Left ventricle myocardium superior (tissue), 1 donor: ENCODE measurements at places on chromosomes 12 and 14.

DNA sequence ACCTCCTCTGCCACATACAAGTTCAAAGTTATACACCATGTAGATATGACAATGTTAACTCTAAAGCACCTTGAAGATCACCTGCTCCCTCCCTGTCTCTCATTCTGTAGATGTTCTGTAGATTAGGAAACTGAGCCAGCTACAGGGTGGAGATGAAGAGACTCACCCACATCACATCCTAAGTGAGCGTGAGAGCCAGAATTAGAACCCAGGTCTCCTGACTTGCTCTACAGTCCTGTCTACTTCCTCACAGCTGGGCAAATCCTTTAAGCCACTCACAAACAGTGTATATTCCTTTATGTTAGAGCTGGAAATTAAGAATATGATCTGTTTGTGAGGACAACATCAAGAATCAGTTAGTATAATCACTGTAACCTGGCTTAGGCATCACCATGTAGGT, 1.8 kb downstream of the APPL2 start:
- no peak for DNase-seq

DNA sequence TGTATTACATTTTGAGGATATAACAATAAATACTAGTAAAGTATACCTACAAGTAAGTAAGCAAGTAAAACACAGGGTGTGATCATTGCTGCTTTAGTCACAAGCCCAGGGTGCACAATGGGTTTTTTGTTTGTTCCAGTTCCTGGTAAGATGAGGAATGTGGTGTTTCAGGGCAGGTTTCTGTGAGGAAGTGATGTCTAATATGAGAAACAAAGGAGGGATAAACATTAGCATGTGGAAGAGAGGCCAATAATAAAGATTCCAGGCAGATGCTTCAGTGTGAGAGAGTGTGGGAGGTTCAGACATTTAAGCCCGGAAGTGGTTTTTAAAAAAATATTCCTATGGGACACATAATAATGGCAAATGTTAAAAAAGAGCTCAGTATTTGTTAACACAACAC, 808.1 kb upstream of the USP15 start:
- DNase-seq = no peak

- no peak for DNase-seq
Measured at GRCh38 chr14:56244138-56244789, 126.1 kb downstream of the PELI2 start.

- no peak for DNase-seq
Measured at GRCh38 chr12:62481843-62482540, 15.4 kb downstream of the MON2 start.

- no peak for DNase-seq
Measured at GRCh38 chr12:20507056-20507455, 138.7 kb downstream of the PDE3A start.

DNA sequence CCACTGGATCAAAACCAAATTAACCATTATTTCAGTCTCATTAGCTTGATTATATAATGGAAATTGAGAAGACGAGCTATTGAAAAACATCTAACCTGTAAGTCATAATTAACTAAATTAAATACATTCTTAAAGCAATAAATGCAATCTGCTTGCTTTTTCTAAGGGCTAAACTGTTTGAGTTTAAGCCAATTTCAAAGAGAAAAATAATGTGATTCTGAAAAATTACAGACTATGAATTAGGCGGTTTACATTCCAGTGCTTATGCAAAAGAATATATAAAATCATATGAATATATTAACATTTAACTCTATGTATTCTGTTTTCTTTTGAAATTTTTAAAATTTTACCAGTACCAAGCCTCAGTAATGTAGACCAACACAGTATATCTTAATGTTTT, 1349.4 kb downstream of the FSCB start:
- DNase-seq = no peak

DNA sequence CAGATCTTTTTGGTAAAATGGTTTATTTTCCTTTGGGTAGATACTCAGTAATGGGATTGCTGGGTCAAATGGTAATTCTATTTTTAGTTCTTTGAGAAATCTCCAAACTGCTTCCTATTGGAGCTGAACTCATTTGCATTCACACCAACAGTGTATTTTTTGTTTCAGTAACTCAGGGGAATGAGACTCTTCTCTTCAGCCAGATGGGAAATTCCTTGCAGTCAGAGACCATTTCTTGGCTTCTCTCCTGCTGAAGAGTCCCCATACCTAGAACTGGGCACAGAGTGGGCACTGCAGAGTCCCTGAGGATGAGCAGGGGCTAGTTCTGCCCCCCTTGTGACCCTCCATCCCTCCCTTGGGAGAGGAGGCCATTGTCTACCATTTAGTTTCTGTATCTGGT, 10.8 kb downstream of the SDSL start:
- DNase-seq = no peak

- DNase-seq = no peak
Measured at GRCh38 chr14:65588426-65589140, 176.1 kb downstream of the FUT8 start.

- DNase-seq = peak; percentile 81
Measured at GRCh38 chr12:96193725-96194575, at the start of gene ELK3. TSS of gene ELK3 (plus strand) at chr12:96194375.

GRCh38 chr12:26830783-26831551, 2.0 kb downstream of the ITPR2 start:
- no peak for DNase-seq

DNA sequence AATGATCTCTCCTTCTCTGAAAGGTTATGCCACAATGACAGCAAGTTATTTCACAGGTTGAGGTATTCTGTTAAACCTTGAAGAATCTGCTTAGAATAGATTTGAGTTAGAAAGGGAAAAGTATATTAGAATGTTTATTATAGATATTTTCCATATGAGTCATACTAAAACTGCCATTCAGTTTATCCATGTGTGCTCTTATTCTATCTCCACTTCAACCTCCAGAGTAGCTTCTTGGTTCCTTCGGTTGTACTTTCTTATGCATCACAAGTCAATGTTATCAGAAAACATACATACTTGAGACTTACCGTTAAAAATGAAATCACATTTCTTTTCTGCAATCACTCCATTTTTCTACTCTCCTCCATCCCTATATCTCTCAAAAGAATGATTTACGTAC, 197.7 kb downstream of the BCAT1 start:
- DNase-seq = no peak

GRCh38 chr12:132285991-132286681, 43.3 kb downstream of the GALNT9 start:
- peak; percentile 75 for DNase-seq

DNA sequence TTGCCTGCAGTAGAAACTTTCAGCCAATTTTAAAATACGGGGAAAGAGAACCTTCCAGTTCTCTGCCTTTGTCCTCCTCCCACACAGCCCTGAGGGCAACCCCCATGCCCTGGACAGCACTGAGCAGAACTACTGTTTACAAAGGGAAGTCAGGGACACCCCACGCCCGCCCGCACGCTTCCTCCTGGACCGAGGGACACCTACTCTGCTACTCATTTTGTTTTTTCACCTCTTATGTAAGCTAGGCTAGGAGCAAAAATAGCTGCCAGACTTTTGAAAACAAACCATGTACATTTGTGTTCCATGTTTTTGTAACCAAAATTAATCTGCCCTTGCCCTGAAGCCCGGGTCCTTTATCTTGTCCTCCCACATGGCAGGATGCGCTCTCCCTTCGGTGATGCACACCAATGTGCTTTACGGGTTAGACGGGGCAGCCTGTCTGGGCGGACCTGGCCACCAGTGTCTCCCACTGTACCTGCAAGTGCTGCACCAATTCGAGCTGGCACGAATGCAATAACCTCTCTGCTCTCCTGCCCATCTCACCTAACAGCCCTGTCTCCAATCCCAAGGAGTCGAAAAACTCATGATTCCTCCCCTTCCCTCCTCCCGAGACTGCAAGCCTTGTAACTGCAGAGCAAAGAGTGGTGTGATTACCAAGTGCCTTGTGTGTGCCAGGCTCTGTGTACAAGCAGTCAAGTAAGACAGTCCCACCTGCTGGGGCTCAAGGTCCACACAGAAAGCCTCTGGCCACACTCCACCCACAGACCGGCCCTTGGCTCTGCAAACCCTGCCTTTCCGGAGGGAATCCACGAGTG, 85.2 kb downstream of the CCDC88C start:
- peak; percentile 41 for DNase-seq

- DNase-seq = no peak
Measured at GRCh38 chr12:128783129-128783574, 40.6 kb downstream of the SLC15A4 start.

DNA sequence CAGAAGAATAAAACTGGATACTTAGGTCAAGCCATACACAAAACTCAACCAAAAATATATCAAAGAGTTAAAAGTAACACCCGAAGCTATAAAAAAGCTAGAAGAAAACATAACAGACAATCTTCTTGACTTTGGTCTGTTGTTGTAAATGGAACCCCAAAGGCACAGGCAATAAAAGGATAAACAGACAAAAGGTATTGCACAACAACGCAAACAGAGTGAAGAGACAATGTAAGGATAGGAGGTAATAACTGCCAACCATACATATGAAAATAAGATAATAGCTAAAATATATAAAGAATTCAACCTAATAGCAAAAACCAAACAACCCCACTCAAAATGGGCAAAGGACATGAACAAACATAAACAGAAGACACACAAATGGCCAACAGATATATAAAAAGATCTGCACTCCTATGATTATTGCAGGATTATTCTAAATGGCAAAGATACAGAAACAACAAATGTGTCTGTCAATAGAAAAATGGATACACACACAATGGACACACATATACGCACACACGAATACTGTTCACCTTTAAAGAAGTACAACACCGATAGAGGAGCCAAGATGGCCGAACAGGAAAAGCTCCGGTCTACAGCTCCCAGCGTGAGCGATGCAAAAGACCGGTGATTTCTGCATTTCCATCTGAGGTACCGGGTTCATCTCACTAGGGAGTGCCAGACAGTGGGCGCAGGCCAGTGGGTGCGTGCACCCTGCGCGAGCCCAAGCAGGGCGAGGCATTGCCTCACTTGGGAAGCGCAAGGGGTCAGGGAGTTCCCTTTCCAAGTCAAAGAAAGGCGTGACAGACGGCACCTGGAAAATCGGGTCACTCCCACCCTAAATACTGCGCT, 1137.1 kb downstream of the FSCB start:
- DNase-seq = no peak

DNA sequence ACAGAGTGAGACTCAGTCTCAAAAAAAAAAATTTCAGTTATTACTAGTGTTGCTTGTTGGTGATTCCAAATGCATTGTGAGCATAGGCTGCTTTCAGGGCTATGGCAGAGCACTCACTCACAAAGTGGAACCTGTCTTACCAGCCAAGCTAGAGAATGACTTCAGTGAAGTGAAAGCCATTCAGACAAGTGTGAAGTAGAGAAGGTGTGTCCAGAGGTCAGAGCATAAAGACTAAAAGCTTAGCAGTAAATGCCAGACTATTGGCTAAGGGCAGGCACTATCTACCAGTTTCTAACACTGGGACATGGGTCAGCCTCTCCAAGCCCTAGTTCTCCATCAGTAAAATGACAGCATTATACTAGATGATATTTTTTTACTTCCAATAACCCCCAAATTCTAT, 12.7 kb downstream of the PPP1R36 start:
- DNase-seq = no peak

GRCh38 chr14:67071506-67071905, 117.7 kb upstream of the GARIN2 start:
- no peak for DNase-seq

- DNase-seq = no peak
Measured at GRCh38 chr12:103855896-103856657, 15.0 kb upstream of the NT5DC3 start.

- no peak for DNase-seq
Measured at GRCh38 chr14:95211721-95212504, 54.6 kb upstream of the DICER1 start.

GRCh38 chr12:105166736-105167135, 59.2 kb downstream of the WASHC4 start:
- no peak for DNase-seq

- peak; percentile 82 for DNase-seq
Measured at GRCh38 chr12:459430-460258, at the start of gene B4GALNT3. TSS of gene B4GALNT3 (plus strand) at chr12:459939. CDS start at chr12:460377, 438 bp downstream.

- DNase-seq = no peak
Measured at GRCh38 chr12:104656921-104657320, 200.2 kb downstream of the CHST11 start.

DNA sequence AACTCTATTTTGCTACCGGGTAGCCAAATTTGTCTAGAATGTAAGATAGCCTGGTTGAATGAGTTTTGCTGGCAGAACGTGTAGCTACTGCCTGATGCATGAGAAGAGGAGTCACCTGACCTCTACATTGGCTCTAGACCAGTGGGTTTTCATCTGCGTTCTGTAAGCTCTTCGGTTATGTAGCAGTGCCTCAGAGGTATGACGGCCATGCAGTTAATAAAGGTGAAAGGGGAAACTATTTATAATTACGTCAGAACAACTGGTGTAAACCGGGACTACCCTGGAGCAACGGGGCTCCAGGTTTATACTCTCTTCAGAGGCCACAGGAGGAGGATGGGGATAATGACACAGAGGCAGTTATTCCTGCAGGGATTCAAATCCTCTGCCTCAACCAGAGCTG, 173.4 kb upstream of the KITLG start:
- DNase-seq = no peak

- no peak for DNase-seq
Measured at GRCh38 chr12:40727774-40728483, 35.7 kb downstream of the CNTN1 start.

DNA sequence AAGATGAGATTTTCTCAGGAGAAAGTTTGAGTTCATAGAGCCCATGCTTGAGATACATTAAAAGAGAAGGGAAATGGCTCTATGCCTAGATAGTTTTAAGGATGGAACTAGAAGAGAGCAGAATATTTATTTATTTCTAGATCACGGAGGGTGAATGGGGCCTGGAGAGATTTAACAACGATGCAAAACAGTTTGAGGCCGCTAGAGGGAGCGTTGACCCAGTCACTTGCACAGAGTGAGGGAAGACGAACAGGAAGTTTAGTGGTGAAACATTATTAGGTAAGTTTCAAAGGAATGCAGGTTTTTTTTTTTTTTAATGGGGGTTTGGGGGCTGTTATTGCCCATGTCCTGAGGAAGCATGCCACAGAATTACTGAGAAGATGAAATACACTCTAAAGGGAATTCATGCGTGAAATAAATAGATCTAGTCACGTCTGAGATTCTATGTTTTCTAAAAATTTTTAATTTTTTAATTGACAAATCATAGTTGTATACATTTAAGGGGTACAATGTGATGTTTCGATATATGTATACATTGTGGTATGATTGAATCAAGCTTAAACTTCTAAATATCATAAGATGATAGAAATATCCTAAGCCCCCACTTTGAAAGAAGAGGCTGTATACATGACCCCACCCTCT, 14.8 kb upstream of the PPP1R1A start:
- DNase-seq = peak; percentile 46

GRCh38 chr12:71456990-71457389, 17.4 kb downstream of the LGR5 start:
- DNase-seq = no peak

GRCh38 chr14:100857233-100857922, 31.5 kb downstream of the MEG3 start:
- DNase-seq = peak; percentile 0

- peak; percentile 63 for DNase-seq
Measured at GRCh38 chr14:89303456-89304435, 113.3 kb downstream of the FOXN3 start.
